Activated CD8-positive, alpha-beta memory T cell treated with anti-CD3 and anti-CD28 coated beads, Interleukin-2, amount 10 ng/mL, durations not matched to agents 7 days and 5 days (primary cell): ENCODE measurements at places on chromosomes 7 and 10. TPM values are rescaled to one million over a fixed set of nuclear protein-coding genes. Genes with fewer than 3 reads are reported as not detected.

DNA sequence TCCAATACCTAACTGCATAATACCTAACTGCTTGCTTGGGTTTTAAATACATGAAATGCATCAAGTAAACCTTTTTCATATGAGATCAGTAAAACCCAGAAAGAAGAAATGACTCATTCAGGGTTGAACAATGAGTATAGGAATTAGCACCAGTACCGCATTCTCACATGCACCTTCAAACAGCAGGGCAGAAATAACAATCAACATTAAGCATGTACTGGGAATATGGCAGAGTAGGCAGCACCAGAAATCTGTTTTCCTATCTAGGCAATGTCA, 850.3 kb upstream of the SORCS1 start:
- DNase-seq: no peak

DNA sequence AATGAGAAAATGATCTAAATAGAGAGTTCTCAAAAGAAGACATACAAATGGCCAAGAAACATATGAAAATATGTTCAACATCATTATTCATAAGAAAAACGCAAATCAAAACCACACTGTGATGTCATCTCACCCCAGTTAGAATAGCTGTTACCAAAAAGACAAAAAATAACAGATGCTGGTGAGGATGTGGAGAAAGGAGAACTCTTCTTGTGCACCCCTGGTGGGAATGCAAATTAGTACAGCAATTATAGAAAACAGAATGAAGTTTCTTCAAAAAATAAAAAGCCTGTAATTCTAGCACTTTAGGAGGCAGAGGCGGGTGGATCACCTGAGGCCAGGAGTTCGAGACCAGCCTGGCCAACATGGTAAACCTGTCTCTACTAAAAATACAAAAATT, 199.3 kb downstream of the PARD3 start:
- no peak for DNase-seq

The VAX1 gene
- not detected for total RNA-seq

- DNase-seq: no peak
Observed at GRCh38 chr7:28447071-28447470, 34.8 kb downstream of the CREB5 start.

GRCh38 chr7:142100634-142101033, 10.9 kb upstream of the MGAM2 start:
- no peak for DNase-seq

The NOS3 gene
- total RNA-seq: 6.4 TPM

- no peak for DNase-seq
Observed at GRCh38 chr10:22805304-22805703, 90.9 kb upstream of the PIP4K2A start.

DNA sequence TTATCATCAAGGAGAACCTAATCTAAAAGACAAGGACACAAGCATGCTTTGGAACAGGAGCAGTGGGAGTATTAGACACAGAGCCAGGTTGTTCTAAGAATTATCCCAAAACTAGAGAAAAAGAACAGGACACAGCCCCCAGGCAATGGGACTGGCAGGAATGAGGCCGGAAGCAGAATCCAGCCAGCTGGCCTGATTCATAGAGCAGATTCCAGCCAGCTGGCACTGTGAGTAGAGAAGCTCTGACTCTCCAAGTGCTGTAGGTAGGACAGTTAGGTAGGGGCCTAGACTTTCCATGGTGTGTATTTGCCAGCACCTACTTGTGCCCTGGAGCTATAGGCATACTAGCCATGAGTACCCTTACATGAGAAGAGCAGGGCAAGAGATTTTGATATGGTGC, 13.3 kb upstream of the RAB18 start:
- no peak for DNase-seq

- no peak for DNase-seq
Observed at GRCh38 chr7:7352845-7353244, 170.5 kb downstream of the C1GALT1 start.

GRCh38 chr10:106815427-106816043, 349.0 kb downstream of the SORCS1 start:
- DNase-seq: no peak

The GPR85 gene
- not detected for total RNA-seq
